ENCODE measurements at places on chromosomes 4 and X.
A peak's percentile ranks its signal among the peaks of the same experiment; 100 is the strongest.

DNA sequence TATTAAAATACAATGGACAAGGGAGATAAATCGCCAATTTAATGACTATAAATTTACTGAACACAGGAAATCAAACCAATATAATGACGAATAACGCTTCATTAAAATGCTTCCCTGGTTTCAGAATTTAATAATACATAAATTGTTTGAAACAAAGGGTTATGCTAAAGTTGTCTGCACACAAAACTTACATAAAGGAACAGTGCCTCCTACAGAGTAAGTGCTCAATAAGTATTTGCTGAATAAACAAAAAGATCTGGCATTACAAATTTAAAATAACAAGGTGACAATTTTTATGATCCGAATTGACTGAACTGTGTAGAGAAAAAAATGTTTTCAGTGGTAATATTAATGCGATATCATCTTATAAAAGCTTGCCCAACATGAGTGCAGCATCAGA, 69.6 kb downstream of the NOCT start:
- DNase-seq = no peak

DNA sequence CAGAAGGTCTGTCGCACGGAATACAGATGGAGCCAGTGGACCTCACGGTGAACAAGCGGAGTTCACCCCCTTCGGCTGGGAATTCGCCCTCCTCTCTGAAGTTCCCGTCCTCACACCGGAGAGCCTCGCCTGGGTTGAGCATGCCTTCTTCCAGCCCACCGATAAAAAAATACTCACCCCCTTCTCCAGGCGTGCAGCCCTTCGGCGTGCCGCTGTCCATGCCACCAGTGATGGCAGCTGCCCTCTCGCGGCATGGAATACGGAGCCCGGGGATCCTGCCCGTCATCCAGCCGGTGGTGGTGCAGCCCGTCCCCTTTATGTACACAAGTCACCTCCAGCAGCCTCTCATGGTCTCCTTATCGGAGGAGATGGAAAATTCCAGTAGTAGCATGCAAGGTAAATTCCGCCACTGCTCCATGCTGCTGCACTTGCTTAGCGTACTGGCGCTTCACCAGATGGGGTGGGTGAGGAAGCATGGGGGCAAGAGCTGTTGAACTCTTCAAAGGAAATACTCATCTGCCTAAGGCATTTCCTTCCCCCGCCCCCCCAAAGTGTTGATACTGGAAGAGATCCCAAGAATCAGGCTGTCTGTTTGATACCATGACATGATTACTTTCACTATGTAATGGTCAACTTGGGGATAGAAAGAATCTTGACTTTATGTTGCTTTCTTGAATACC, 24.8 kb downstream of the KLF3 start:
- DNase-seq = no peak

- no peak for DNase-seq
Measured at GRCh38 chr4:122384245-122384644, 5.4 kb downstream of the ADAD1 start.

GRCh38 chrX:14357314-14357713, 172.0 kb upstream of the GLRA2 start:
- DNase-seq = no peak

GRCh38 chr4:123615901-123616300, 219.3 kb downstream of the SPRY1 start:
- DNase-seq = no peak

- no peak for DNase-seq
Measured at GRCh38 chr4:133802359-133803140, 399.0 kb downstream of the PABPC4L start.

GRCh38 chrX:87572901-87573300, 55.3 kb downstream of the KLHL4 start:
- no peak for DNase-seq

- DNase-seq = no peak
Measured at GRCh38 chr4:81659051-81659450, 187.3 kb upstream of the RASGEF1B start.

GRCh38 chrX:48918643-48919340, at the start of gene PIM2:
PIM2 (minus strand) TSS chrX:48919024; CDS start chrX:48918834, 190 bp downstream.
- DNase-seq = peak; percentile 89

DNA sequence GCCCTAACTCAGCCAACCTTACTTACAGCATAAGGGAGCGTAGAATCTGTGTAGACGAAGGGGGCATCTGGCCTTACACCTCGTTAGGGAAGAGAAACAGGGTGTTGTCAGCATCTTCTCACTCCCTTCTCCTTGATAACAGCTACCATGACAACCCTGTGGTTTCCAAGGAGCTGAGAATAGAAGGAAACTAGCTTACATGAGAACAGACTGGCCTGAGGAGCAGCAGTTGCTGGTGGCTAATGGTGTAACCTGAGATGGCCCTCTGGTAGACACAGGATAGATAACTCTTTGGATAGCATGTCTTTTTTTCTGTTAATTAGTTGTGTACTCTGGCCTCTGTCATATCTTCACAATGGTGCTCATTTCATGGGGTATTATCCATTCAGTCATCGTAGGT, 14.6 kb downstream of the PLP1 start:
- DNase-seq = no peak

GRCh38 chrX:99445336-99445735, 964.7 kb downstream of the PCDH19 start:
- DNase-seq = no peak

- no peak for DNase-seq
Measured at GRCh38 chr4:6336166-6336565, 66.5 kb downstream of the WFS1 start.

- no peak for DNase-seq
Measured at GRCh38 chrX:108230574-108230973, 139.0 kb downstream of the ATG4A start.

GRCh38 chrX:30649859-30650258, 3.4 kb upstream of the GK start:
- DNase-seq = no peak
